Sigmoid colon (tissue), 7 donors: ENCODE measurements at places on chromosomes 1 and 21.

DNA sequence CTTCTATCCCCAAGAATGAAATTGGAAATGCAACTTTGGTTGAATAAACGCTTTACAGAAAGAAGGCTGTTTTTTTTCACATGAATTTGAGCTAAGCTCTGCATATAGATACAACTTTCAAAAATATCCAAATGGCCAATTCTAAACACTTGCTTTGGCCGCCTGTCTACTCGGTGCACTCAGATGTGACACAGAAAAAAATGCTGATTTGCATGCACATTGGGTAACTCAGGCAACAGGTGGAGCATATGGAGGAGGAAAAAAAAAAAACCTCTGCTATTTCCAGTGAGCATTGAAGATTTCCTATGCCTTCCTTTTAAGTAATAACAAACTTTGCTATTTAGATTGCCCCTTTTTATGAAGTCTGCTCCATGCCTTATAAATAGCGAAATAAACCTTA lies 262.5 kb downstream of the GRIK1 start:
- H3K4me3 ChIP-seq: no peak overlapping the region
- DNase-seq: no peak
- H3K4me1 ChIP-seq: no peaks in the 10 kb centered on the region
- no peak overlapping the region for H3K27ac ChIP-seq
- H3K27me3 ChIP-seq: no peaks in the 10 kb centered on the region

- no peak overlapping the region for H3K27ac ChIP-seq
- no peak overlapping the region for H3K4me3 ChIP-seq
- no peak for DNase-seq
- no peaks in the 10 kb centered on the region for H3K36me3 ChIP-seq
- no peaks in the 10 kb centered on the region for H3K27me3 ChIP-seq
Measured at GRCh38 chr1:166789286-166789685, 50.0 kb upstream of the POGK start.

DNA sequence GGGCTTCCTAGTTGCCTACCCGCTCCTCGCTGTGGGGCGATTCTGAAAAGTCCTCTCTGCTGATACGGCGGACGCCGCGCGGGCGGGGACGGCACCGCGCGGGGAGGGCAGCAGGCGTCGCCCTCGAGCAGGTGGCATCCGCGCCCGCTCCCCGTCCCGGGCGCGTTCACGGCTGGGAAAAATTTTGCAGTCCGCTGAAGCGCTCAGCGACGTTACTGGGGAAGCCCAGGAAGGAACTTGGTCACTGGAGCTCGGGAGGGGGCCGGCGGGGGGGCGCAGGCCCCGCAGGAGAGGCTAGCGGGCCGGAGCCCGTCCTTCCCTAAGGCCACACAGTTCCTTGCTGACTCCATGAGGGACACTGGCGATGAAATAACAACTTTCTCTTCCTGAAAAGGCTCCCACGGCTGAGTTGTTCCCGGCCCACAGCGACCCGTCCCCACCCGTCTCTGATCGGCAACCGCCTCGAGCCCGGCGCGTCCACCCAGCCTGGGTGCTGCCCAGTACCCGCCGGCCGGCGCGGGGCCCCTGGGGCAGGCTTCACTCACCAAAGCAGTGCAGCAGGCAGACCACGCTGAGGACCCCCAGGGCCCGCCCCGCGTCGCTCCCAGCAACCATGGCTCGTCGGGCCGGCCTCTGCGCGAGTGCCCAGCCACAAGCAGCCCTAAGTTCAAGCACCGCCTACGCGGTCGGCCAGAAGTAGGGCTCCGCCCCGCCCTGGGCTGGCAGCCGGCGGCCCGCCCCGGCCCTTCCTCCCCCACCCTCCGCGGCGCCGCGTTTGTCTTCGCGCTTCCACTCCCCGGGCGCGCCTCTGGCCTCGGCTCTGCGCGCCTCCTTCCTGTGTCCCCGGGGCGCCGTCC lies at the start of gene CD58:
TSS of gene CD58 (minus strand) at position 669 of the 857 bp plus-strand sequence. CDS start at position 615, 54 bp downstream.
- H3K27me3 ChIP-seq: no peaks in the 10 kb centered on the region
- peaks cover 25% of the 10 kb centered on the region for H3K4me1 ChIP-seq
- H3K4me3 ChIP-seq: peak within 1 kb of the TSS; percentile 78
- peak within 1 kb of the TSS; percentile 99 for H3K27ac ChIP-seq
- H3K36me3 ChIP-seq: no peaks in the 10 kb centered on the region

DNA sequence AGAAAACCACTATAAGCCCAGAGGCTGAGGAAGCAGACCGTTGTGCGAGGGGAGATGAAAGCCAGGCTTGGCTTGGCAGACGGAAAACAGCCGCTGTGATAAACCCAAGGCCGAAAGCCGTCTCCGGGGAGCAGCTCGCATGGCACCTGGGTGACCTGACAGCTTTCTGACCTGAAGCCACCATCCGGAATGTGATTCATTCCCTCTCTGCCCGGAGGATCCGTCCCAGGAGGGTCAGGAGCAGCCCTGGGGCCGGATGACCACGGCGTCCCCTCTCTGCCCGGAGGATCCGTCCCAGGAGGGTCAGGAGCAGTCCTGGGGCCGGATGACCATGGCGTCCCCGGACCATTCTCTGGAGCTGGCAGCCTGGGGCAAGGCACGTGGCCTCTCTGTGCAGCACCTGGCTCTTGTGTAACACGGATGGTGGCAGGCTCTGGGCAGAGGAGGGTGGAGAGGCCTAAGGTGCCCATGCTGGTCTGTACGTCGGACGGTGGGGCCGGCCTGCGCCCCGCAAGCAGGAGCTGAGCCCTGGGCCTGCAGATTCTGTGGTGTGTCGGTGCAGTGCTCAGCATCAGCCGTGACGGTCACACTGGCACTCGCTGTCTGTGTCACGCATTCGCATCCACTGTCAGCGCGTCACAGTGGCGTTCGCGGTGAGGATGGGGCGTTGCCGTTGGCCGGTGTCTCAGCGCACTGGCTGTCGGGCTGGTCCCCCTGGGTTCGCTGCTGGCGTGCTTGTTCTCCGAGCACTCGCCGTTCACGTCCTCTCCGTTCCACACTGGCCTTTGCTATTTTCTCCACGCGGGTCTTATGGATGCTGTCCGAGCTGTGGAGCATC lies 50.3 kb downstream of the SLX9 start:
- H3K4me1 ChIP-seq: peaks cover 84% of the 10 kb centered on the region
- H3K36me3 ChIP-seq: no peaks in the 10 kb centered on the region
- H3K27ac ChIP-seq: peak overlapping the region; percentile 84
- H3K4me3 ChIP-seq: no peak overlapping the region

DNA sequence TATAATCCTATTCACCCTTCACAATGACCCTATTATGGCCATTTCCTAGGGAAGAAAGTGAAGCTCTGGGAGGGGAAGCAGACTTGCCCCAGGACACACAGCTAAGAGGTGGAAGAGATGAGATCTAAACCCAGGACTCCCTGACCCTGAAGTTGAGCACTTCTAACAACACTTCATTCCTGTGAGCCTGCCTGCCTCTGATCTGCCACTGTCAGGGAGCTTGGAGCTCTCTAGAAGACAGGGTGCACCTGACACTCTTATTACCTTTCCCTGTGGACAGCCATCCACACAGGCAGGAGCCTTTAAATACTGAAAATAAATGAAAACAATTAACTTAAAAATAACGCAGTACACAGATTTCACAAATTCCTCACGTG lies 599 bp downstream of the MKNK1 start:
- no peaks in the 10 kb centered on the region for H3K27me3 ChIP-seq
- H3K27ac ChIP-seq: peak overlapping the region; percentile 85
- peaks cover 58% of the 10 kb centered on the region for H3K4me1 ChIP-seq
- H3K36me3 ChIP-seq: peaks cover 7% of the 10 kb centered on the region
- peak overlapping the region; percentile 75 for H3K4me3 ChIP-seq

GRCh38 chr1:229874136-229874535 lies 192.9 kb upstream of the GALNT2 start:
- no peak overlapping the region for H3K4me3 ChIP-seq
- no peak overlapping the region for H3K27ac ChIP-seq
- H3K4me1 ChIP-seq: no peaks in the 10 kb centered on the region
- H3K27me3 ChIP-seq: no peaks in the 10 kb centered on the region
- DNase-seq: no peak
- H3K36me3 ChIP-seq: no peaks in the 10 kb centered on the region
